Osteocyte (in vitro differentiated cells): ENCODE measurements at places on chromosomes 16 and 17.

DNA sequence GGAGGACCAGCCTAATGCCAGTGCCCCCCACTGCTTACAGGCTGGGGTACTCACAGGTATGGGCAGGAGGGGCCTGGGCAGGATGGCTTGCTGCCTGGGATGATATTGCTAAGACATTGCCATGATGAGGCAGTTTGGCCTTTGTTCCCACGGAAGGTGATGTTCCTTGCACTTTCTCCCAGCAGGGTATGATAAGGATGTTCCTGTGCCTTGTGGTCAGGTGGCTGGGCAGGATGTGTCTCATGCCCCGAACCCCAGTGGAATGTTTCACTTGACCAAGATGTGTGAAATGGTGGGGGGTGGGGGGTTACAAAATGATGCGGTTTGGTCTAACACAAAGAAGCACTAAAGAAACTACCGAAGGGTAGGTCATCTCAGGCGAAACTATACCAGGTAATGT is 337.8 kb upstream of the ZFHX3 start:
- no peak for DNase-seq

DNA sequence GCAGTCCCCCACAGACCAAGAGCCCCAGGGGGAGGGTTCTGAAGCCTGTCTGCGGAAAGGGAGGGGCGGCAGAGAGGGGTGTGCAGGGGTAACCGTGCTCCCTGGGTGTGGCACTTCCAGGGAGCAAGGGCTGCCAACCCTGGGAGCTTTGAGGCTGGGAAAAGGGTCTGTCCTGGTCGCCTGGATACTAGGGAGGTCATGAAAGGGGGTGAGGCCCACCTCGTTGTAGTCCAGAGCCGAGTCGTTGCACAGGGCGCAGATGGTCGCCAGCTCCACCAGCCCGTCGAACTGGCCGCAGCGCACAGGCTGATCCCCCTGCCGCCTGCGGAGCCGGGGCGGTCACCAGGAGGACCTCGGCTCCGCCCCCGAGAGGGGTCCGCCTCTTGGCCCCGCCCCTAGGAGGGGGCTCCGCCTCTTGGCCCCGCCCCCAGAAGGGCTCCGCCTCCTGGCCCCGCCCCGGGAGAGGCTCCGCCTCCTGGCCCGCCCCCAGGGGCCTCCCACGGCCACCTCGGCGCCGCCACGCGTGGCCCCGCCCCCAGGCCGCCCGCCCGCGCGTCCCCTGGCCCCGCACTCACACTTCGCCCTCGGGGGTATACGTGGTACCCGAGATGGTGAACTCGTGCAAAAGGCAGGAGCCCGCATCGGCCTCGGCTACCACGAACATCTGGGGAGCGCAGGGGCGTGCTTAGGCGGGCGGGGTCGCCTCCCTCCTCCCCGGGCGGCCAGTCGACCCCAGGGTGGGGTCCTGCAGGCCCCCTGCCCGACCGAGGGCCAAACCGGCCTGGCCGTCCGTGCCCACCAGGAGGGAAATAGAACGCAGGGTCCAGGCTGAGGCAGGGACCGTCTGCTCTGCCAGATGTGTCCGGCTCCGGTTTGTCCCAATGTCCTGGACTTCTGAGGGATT is 19.5 kb downstream of the ATP2A3 start:
- DNase-seq = no peak

DNA sequence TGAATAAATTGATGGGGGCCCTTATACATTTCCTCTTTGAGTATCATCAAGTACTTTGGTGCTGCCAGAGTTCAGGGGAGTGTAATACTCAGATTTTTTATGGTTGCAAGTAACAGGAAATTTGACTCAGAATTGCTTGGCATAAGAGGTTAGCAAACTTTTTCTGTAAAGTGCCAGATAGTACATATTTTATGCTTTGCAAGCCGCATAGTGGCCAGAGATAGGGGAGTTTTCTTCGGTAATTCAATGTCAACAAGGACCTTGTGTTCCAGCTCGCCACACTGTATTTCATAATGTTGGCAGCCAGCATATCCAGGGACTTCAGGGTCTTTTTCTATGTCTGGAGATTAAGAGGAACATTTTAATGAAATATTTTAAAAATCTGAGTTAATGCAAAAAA is 51.0 kb upstream of the MARCHF10 start:
- DNase-seq = no peak

DNA sequence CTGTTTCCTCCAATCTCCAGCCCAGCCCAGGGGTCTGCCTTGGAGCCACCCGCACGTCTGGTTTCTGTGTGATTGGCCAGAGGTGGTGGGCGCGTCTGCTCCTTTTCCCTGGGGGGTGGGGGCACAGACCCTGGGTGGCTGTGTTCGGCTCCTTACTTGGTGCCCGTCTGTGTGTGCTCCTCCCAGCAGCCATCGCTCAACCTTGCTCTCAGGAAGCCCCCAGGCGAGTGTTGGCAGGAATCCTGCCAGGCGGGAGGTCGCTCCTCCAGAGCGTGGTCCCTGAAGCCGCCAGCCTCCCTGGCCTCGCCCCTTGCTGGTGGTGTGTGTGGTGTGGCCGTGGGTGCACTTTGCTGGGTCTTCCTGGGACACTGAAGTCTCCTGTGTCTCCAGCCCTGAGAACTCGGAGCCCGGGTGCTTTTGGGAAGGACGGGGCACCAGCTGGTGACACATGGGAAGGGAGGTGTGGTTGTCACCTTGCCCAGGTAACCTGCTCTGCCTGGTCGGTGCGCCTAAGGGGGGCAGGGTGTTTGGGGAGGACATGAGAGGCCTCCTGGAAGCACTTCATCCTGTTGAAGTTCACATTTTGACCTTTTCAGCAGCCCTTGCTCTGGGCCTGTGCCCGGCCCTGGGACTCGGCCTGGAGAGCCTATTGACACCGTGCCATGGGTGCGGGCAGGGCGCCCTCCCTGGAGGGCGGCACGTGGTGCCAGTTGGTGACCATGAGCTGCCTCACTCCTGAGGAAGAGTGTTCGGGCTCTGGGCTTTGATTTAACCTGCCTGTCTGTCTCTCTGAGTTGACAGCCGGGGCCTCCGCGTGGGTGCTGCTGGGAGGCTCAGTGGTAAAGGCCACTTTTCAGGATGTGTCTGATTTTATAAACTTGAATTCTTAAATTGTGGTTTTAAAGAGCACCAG is 49.0 kb upstream of the ZNF750 start:
- DNase-seq = no peak

GRCh38 chr17:35514564-35514963 is 22.9 kb downstream of the SLFN12L start:
- no peak for DNase-seq

- DNase-seq = no peak
Measured at GRCh38 chr17:66789961-66790437, 44.9 kb upstream of the CACNG5 start.

- no peak for DNase-seq
Measured at GRCh38 chr17:6555331-6556120, 829 bp downstream of the PITPNM3 start.

- DNase-seq = no peak
Measured at GRCh38 chr16:78034530-78034929, 12.2 kb downstream of the CLEC3A start.

GRCh38 chr17:78573955-78574354 is 3.2 kb downstream of the DNAH17 start:
- no peak for DNase-seq

- DNase-seq = no peak
Measured at GRCh38 chr17:64683796-64684195, 21.7 kb upstream of the SMURF2 start.

GRCh38 chr16:10178080-10178479 is 4.1 kb downstream of the GRIN2A start:
- no peak for DNase-seq

GRCh38 chr16:69397821-69398521 is 12.2 kb upstream of the TERF2 start:
- DNase-seq = peak; percentile 78

DNA sequence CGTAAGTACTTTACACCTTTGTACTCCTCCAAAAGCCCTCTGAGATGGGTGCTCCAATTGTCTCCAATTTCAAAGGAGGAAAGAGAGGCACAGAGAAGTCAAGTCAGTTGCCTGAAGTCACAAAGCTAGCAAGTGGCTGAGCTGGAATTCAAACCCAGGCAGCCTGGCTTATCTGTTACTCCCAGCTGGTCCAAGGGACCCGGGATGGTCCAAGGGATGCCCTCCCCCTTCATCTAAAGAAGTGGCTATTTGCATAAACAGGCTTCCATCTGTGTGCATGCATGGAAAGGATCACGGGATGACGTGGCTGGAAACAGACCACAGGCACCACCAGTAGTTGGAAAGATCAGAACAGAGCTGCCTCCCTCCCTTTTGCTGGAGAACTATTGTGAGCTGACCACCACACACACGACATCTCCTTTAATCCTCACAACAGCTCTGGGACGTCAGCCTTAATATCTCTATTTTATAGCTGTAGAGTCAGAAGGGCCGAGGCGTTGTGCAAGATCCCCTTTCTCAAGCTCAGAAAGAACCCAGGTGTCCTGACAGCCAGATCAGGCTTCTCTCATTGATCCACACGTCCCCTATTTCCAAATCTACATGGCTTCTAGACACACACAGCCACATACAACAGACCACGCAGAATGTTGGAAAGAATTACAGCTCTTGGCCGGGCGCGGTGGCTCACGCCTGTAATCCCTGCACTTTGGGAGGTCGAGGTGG is 10.9 kb upstream of the COL1A1 start:
- DNase-seq = peak; percentile 56

GRCh38 chr17:16046966-16047365 is 47.3 kb downstream of the TTC19 start:
- DNase-seq = no peak

DNA sequence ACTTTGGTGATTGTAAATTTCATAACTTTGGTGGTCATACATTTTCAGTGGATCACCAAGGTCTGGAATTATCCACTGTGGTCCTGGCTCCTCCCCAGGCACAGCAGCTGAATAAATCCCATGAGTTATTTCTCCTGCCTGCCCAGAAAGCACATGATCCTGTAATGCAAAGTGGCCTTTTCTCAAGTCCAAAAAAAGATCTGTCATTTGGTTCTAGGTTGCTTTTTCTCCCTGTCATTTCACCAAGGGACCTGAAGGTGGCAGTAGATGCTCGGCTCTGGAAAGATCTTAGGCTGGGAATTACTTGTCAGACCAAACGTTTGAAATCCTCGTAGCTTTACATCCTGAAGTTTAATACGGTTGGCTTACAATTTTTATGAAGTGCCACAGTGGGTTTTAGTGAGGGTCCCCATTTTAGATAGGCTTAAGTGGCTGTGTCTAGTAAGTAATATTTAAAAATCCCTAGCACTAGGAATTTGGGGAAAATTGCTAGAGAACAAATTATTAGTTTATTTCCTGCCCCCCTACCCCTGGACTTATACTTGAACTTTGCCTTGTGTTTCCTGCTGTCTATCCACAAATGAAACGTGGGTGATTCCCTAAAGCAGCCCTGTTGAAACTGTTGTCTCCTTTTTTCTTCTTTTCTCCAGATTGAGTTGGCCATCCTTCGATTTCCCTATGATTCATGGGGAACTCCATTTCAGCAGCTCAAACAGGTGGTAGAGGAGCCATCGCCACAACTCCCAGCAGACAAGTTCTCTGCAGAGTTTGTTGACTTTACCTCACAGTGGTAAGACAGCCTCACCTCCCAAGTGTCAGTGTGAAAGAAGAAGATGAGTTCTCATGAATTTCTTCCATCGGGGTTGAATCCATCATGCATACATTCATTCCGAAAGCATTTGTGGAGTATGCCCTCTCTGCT is 111.7 kb downstream of the MAP2K6 start:
- DNase-seq = no peak

GRCh38 chr16:31064882-31065461 is 9.1 kb downstream of the ZNF668 start:
- DNase-seq = no peak

DNA sequence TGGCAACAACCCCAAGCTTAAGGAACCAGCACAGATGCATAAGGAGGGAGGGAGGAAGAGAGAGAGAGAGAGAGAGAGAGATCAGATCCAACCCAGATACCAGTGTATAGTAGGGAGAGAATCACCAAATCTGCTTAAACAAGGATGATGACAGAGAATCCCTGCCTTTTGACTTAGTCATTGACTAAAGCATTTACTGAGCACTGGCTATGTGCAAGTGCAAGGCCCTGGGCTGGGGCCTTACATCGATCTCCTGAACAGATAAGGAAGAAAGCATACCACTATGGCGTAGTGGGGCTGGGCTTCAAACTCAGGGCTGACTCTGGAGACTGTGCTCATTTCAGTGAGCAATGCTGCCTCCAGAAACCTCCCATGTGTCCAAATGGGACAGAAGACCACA is 15.8 kb downstream of the TSNAXIP1 start:
- no peak for DNase-seq

DNA sequence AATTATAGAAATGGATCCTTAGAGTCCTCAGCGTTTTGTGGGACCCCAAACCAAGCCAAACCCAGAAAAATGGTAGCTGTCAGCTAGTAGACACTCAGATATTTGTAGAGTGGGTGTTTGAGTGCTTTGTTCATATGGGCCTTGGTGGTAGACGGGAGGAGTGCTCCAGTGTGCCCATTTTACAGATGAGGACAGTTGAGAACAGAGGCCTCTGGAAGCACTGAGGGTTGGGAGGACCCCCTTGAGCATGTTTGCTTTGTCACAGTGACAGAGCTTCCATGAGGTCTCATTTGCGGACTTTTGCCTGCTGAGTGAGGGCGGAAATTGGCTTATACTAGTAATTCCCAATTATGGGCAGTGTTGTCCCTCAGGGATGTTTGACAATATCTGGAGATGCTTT is 111.7 kb downstream of the ABCC6 start:
- DNase-seq = no peak

GRCh38 chr17:75228305-75228704 is 22.8 kb downstream of the NUP85 start:
- DNase-seq = no peak

GRCh38 chr17:74070374-74070773 is 133.1 kb upstream of the RPL38 start:
- DNase-seq = no peak

DNA sequence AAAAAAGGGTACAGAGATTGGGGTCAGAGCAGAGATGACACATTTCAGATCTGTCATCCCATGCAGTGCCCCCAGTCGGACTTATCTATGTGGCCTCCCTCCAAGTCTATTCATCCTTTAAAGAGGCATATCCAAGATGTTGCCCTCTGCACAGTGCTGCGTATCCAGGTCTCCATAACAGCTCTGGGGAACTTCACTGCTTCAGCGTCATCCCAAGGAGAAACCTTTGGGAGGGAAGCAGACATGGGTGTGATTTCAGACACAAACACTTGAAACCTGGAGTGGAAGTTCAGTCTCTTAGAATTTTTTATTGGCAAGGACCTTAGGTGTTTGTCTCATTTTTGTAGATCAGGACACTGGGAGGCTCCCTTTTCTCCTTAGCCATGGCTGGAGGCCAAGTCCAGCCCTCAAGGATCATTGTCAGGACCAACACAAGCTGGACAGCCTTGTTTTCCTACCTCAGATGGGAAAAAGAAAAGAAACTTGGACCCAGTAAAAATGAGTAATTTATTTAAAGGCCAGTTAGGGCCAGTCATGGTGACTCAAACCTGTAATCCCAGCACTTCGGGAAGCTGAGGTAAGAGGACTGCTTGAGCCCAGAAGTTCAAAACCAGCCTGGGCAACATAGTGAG is 23.9 kb upstream of the NLK start:
- DNase-seq = no peak

GRCh38 chr16:49697631-49698452 is 158.1 kb downstream of the ZNF423 start:
- DNase-seq = no peak

- DNase-seq = no peak
Measured at GRCh38 chr17:14417336-14417735, 116.5 kb downstream of the HS3ST3B1 start.

GRCh38 chr17:45226576-45226975 is 4.9 kb downstream of the FMNL1 start:
- no peak for DNase-seq

- DNase-seq = no peak
Measured at GRCh38 chr17:20253323-20253722, 214.0 kb downstream of the LGALS9B start.
